ENCODE measurements at places on chromosomes 5 and 9.
A peak's percentile ranks its signal among the peaks of the same experiment; 100 is the strongest.

DNA sequence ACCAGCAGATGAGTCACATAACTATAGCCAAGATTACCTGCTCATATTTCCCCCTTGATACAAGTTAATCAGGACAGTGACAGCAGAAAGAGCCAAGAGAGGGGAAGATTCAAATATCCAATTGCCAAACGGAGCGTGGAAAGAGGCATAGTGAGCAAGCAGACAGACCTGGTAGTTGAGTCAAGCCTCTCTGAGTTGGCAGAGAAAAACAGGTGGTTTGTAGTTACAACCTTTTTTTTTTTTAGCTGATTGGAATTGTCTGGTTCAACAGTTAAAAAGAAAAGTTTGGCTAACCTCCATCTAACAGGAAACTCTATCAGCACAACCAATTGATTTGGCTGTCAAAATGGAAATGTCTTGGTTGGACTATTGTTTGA lies 272.1 kb downstream of the TLE1 start:
- DNase-seq, result no peak

GRCh38 chr9:113664181-113664875 lies 200.8 kb downstream of the RGS3 start:
- DNase-seq, result no peak

DNA sequence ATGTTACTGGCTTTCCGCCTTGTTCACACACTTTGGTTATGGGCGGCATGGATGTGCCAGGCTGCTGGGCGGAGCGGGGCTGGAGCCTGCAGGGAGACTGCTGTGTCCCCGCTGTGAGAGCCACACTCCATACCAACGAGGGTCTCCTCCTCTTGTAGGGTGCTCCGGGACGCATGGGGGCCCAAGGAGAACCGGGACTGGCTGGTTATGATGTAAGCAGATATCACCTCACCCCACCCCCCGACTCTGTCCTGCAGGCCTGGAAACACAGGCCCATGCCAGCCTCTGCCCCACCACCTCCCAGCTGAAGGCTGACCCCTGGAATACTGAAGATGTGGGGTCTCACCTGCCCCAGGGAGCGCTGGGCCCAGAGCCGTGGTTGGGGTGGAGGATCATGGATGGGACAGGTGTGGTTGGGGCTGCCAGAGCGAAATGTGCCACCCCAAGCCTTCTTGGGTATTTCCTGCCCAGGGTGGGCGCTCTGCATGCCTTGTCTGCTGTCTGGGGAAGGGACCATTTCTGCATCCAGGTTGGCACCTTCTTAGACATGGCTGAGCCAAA lies 39.3 kb upstream of the ORM1 start:
- peak; percentile 76 for DNase-seq

- no peak for DNase-seq
Measured at GRCh38 chr9:93346231-93347112, 105.0 kb upstream of the FAM120A start.

GRCh38 chr9:77177894-77178794 lies 810 bp downstream of the VPS13A start:
- DNase-seq, result peak; percentile 71

DNA sequence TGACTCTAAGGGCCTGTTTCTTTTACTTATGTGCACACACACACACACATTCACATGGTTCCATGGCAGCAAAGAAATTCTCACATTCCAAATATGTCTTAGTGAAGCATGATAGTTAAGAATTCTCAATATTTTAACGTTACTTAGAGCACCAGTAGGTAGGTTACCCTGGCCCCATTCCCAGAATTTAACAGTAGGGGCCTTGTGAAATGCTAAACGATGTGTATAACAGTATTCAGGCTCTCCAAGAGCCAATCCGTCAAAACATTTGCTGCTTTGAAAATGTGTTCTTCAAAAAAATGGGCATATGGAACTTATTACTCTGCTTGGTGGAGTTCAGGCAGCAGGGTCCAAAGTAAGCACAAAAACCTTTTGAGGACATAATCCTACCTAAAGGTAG lies 93.7 kb upstream of the DAB2 start:
- no peak for DNase-seq

DNA sequence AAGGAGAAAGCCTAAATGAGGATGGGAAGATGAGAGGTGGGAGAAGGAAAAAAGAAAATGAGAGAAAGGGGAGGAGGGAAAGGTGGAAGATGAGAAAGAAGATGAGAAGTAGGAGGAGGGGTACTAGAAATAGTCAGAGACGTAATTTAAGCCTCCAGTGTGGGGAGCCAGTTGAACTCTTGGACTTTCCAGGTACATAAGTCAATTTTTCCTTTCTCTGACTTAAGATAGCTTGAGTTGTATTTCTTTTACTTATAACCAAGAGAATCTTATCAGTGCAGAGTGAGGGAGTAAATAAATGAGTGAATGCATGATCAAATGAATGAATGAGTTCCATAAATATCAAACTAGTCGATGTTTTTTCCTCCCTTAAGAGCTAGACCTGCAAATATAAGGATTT lies 21.5 kb upstream of the WHRN start:
- DNase-seq, result no peak

GRCh38 chr9:124657516-124657915 lies 113.6 kb downstream of the NR6A1 start:
- no peak for DNase-seq

- no peak for DNase-seq
Measured at GRCh38 chr5:133793756-133794465, 174.5 kb downstream of the C5orf15 start.

- DNase-seq, result no peak
Measured at GRCh38 chr5:16673241-16674201, 56.7 kb upstream of the RETREG1 start.

GRCh38 chr9:96064826-96065481 lies 189.5 kb downstream of the ERCC6L2 start:
- DNase-seq, result no peak

GRCh38 chr9:71636143-71636839 lies 132.0 kb downstream of the CEMIP2 start:
- DNase-seq, result no peak
